Fibroblast of skin of abdomen (primary cell): ENCODE measurements at places on chromosomes 2 and 18.
A peak's percentile ranks its signal among the peaks of the same experiment; 100 is the strongest.

DNA sequence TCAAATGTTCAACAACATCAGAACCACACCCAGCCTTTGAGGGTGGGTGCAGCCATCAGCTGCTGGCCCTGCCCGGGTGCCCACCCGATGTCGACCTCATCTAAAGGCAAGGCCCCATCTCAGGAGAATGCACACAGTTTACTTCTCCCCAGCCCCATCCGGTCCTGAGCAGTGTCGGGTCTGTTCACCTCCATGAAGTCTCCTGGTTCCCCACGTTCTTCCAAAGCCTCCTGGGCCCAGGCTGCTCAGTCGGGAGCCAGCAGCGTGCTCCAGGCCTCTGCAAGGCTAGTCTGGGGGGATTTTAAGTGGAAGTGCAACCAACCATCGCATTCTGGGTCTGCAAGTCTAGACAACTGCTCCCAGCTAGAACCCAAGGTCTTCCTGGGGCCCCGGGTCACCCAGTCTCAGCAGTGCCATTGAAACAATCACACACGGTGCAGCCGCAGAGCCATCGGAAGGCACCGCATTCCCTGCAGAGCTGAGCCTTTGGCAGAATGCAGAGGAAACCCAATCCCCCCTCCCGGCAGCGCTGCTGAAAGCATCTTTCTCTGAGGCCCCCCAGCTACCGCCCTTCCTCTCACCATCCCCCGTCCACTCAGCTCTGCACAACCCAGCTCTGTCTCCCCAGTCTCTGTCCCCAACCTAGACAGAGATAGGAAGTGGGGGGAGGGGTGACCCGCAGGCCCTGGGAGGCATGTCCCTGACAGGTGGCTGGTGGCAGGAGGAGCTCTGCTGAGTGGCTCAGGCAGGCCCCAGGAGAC is 8.5 kb downstream of the ESPNL start:
- no peak for DNase-seq

DNA sequence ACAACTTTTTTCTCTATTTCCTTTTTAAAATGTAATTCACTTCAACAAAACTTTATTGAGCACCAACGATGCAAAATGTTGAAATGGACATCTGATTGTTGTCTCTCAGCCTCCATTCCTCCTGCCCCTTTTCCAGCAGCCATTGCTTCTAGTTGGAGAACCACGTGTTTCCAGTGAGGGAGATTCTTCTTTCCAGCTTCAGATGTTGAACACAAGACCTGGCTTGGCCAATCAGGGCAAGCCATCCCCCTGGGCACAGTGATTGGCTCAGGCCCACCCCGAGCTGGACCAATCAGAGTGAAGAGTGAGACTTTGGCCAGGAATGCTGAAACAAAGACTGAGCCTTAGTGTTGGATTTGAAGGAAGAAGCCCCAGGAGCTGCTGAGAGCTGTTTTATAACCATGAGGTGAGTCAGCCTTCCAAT is 59.0 kb downstream of the E2F6 start:
- peak; percentile 89 for DNase-seq

GRCh38 chr2:177767768-177768167 is 304.8 kb downstream of the PDE11A start:
- no peak for DNase-seq

GRCh38 chr2:173104156-173104555 is 28.5 kb downstream of the MAP3K20 start:
- no peak for DNase-seq

DNA sequence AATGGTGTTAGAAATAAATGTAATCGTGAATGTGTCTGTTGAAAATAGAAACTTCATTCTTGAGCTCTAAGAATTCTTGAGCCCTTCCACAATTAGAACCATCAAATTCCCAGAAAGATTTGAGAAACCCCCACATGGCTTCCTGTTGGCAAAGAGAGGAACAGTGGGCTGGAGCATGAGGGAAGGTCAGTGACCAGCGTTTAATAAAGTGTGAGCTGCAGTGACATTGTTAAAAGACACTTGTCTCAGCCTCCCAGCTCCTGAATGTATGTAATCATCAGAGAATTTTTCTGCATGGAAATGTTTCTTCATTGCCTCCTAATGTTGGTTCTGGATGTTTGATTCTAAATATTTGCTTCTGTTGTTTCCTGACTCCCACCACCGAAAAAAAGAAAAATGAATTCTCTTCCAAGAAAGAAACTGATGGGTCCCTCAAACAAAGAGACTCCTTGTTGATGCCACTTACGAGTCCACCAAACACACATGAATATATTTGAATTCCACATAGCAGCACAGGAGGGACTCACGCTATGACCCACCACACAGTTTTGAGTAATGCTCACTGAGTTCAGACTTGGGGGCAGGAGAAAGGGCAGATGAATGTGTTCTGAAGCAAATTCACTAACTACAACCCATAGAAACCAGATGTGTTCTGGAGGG is 225.1 kb upstream of the KLHL29 start:
- DNase-seq, result no peak

DNA sequence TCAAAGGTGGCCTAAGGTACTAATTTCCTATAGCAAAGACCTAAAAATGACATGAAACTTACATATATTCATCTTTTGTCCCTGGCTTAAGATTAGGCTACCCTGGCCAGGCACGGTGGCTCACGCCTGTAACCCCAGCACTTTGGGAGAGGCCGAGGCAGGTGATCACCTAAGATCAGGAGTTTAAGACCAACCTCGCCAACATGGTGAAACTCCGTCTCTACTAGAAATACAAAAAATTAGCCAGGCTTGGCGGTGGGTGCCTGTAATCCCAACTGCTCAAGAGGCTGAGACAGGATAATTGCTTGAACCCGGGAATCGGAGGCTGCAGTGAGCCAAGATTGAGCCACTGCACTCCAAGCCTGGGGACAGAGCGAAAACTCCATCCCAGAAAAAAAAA is 5.9 kb downstream of the SRSF7 start:
- DNase-seq, result no peak

GRCh38 chr2:199118673-199119112 is 339.0 kb downstream of the SATB2 start:
- no peak for DNase-seq

- DNase-seq, result no peak
Measured at GRCh38 chr2:241796209-241796608, 12.8 kb upstream of the NEU4 start.

DNA sequence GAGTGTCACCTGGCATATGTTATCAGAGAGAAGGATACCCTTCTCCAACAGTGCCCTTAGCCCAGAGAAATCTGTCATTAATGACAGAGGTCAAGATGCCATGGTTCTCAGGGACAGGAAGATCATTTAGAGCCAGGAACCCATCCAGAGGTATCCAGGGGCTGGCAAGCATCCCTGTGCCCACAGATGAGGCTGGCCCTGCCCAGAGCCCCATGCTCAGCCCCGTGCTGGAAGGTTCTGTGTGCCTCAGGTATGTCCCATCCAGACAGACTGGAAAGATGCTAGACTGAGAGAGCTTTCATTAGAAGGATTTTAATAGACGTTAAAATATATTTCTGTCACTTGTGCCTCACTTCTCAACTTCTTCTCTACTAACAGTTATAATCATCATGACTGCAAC is 8.2 kb upstream of the TUBB6 start:
- DNase-seq, result no peak

DNA sequence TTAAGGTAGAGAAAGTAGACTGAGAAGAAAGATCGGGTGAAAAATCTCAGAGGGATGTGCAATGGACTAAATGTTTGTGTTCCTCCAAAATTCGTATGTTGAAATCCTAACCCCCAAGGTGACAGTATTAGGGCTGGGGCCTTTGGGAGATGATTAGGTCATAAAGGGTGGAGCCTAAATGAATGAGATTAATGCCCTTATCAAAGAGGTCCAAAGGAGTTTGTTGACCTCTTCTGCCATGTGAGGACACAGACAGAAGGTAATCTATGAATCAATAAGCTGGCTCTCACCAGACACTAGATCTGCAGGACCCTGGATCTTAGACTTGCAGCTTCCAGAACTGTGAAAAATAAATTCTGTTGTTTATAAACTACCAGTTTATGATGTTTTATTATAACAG is 2.7 kb upstream of the NMI start:
- DNase-seq, result no peak

- DNase-seq, result peak; percentile 44
Measured at GRCh38 chr18:57447154-57447621, 12.0 kb downstream of the ONECUT2 start.

DNA sequence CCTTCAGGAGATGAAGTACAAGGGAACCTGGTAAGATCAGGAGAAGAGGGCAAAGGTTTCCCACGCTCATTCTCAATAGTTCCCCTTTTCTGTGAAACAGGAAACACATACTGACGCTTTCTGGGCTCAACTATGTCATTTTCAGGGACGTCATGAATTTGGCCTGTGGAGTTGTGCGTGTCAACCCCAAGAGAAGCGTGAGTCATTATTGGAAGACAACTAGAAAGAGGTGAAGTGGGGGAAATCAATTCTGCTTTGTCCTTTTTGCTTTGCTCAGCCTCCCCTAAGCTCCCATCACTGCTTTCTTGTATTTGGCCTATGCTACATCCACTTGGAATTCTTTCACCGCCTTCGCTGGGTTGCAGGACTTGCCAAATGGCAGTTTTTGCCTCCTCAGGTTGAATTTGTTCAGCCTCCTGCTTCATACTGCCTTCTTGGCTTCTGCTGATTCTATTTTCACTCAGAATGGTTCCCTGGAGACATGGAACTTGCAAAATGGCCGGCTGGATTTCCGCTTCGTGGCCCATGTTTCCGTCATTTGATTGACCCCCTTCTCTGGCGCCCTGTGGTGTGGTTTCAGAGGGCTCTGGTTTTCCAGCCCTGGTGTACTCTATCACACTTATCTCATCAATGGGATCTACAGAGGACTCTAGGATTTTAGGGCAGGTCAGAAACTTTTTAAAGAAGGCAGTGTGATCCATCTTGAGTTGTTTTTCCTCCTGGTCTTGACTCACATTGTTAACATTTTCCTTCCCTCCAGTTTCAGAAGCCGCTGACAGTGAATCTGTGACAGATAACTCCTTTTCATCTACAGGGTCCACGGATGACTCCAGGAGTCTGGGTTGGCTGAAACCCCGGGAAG is 93.3 kb downstream of the ALPK2 start:
- DNase-seq, result no peak

DNA sequence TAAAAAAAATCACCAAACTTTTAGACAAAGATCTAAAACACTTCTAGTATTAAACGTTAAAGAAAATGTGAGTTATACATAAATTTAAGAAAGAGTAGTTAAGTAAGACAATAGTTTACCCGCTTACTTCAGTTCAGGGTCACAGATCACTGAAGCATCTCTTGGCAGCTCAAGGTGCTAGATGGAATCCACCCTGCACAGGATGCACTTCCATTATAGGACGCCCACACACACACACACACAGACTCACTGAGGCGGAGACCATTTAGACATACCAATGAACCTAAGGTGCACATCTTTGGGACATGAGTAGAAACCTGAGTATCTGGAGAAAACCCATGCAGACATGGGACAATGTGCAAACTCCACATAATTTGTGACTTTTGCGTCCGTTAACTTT is 630.6 kb upstream of the ZNF804A start:
- DNase-seq, result no peak

DNA sequence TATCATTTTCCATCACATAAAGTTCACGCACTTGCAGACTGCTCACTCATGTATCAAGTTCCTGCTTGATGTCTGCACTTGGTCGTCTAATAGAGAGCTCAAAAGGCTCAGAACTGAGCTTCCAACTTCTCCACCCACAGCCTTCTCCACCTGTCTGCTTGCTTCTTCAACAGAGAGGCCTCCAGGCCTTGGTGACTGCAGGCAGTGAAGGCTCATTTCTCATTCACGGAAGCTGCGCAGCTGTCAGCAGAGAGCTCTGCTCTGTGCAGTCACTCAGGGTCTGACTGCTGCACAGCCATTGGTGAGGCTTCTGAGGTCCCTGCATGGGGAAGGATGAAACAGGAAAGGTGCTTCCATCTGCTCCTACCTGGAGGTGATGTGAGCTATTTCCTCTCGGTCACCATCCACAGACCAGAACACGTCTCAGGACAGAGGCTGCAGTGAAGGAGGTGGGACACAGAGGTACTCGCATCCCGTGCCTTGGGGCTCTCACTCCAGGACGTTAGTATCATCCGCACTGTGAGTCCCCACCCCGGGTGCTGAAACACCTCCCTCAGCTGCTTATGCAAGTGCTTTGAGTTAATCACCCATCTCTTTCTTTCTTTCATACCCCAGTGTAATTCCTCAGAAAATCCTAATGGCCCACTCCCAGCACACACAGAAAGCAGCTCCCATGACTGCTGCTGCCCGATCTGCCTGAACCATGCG is 126.2 kb downstream of the TMEM18 start:
- no peak for DNase-seq

- no peak for DNase-seq
Measured at GRCh38 chr18:76521417-76522121, 26.5 kb upstream of the ZNF516 start.

DNA sequence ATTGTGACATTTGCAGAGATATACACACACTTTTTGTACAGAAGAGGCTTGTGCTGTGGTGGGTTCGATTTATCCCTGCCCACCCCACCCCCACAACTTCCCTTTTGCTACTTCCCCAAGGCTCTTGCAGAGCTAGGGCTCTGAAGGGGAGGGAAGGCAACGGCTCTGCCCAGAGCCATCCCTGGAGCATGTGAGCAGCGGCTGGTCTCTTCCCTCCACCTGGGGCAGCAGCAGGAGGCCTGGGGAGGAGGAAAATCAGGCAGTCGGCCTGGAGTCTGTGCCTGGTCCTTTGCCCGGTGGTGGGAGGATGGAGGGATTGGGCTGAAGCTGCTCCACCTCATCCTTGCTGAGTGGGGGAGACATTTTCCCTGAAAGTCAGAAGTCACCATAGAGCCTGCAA is 40.0 kb downstream of the STEAP3 start:
- DNase-seq, result no peak

DNA sequence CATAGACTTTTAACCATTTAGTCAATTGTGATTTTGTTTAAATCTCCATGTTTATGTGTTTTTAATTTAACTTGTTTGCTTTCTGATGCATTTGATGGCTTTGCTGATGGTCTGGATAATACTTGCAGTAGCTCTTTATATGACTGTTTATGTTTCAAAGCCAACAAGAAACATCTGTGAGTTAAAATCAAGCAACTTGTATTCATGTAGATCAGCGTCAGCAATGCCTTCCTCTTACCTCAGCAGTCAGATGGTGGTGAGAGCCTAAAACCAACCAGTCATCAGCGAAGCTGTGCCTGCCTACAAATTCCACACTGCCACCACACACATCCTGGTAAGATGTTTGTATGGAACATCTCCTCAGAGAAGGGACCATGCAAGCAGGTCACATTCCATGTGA is 231.9 kb downstream of the PTGR3 start:
- DNase-seq, result no peak

- DNase-seq, result peak; percentile 21
Measured at GRCh38 chr18:58247363-58247834, 203.4 kb downstream of the NEDD4L start.

DNA sequence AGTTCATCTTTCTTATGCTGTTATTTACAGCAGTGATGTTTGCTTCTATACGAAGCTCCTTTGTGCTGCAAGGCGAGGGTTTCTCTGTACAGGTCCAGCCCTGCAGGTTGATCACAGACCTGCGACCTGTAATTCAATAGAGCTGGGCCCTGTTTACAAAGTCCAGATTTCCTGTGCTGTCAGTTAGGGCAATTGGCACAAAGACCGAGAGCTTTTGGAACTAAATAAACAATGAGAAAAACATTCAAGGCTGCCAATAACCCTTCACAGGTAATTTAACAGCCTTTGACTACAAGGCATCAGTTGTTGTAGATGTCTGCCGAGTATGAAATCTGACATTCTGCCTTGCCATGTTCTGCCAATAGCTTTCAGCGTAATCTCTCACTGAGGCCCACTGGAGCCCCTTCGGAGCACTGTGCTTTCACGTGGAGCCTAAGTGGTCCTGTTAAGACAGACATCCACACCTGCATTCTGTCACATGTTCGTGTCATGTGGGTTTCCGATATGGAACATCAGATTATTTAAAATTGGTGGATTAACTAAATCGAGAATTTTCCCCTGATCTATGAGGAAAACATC is 232.5 kb downstream of the PTGR3 start:
- no peak for DNase-seq
